ENCODE measurements at places on chromosomes 2 and 18.

DNA sequence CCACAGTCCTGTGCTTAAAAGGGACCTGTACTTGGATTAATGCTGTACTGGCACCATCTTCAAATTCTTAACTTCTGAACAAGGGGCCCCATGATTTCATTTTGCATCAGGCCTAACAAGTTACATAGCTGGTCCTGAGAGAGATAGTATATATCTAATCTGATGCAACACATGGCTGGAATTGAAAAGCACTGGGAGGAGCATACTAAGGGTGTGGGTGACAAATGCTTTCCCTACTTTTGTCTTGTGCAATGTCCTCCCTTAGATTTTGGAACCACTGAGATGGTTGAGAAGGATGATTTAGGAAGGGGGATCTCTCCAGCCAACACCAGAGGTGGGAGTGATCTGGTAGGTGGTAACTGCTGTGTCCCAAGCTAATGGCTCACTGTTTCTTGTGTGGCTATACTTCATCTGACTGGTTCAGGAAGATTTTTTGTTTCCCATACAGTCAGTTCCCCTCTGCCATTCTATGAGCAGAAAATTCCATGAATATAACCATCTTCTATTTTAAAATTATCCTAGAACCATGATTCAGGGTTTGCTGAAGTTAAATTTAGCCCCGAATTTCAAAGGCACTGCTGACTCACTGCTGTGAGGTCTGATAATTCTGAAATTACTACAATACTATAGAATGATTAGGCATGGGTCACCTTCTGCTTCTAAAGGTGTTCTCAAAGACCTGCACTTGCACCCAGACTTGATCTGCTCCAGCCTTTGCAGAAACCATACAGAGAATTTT is 108.3 kb upstream of the NCKAP5 start:
- H3K27ac ChIP-seq = peak overlapping the region; percentile 61
- no peak overlapping the region for H3K4me3 ChIP-seq
- H3K36me3 ChIP-seq = no peaks in the 10 kb centered on the region
- H3K4me1 ChIP-seq = peaks cover 15% of the 10 kb centered on the region
- no peaks in the 10 kb centered on the region for H3K27me3 ChIP-seq
- DNase-seq = peak; percentile 62

- peak; percentile 24 for DNase-seq
- no peaks in the 10 kb centered on the region for H3K27me3 ChIP-seq
- no peaks in the 10 kb centered on the region for H3K36me3 ChIP-seq
- peak overlapping the region; percentile 88 for H3K4me3 ChIP-seq
Observed at GRCh38 chr18:13725566-13726231, 659 bp downstream of the FAM210A start.

DNA sequence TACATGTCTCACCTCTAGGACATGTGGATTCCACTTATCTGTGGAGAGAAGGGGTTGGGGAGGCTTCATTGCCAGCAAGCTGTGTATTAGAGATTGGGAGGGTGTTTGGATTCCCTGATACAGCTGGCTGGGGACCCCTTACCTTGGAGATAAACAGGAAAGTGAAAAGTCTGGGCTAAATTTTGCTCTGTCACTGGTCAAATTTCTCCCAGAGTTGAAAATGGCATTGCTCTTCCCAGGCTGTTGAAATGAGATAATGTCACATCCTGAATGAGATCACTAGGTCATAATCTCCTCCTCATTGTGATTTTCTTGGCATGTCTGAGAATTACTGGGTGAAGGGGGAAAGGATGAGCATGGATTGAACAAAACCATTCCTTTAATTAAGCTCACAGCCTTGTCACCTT is 265.0 kb upstream of the PARD3B start:
- H3K36me3 ChIP-seq = no peaks in the 10 kb centered on the region
- H3K4me1 ChIP-seq = no peaks in the 10 kb centered on the region
- H3K27me3 ChIP-seq = no peaks in the 10 kb centered on the region
- H3K27ac ChIP-seq = no peak overlapping the region

- no peak for DNase-seq
- H3K27me3 ChIP-seq = no peaks in the 10 kb centered on the region
- H3K36me3 ChIP-seq = no peaks in the 10 kb centered on the region
Observed at GRCh38 chr2:128580988-128581848, 262.6 kb upstream of the HS6ST1 start.

DNA sequence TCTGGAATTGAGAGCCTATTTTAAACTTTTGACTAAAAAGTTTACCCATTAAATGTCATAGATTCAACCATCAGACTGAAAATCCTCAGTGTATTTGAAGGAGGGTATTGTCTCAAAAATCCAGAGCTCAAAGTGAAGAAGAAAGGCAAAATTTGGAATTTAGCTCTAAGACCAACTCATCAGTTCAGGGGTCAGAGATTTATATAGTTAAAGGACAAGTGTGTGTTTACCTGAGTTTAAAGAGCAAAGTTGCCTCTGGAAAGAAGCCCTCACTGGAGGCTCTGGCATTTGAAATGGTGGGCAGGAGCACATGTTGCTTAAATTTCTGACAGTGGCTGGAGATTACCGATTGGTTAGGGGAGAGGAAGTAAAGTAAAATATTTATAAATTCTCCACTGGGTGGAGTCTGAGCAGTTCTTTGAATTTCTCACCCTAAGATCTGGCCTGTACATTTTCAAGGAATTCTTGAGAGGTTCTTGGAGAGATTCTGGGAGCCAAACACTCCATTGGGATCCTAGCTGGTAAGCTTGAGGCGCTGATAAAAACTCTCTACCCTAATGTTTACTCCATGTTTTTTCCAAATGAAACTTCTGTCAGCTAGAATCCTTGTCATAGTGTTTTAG is at the start of gene KYNU:
TSS of gene KYNU (plus strand) at position 449 of the 623 bp plus-strand sequence. CDS start 7,704 bp downstream, outside the sequence.
- peaks cover 5% of the 10 kb centered on the region for H3K4me1 ChIP-seq
- no peak within 1 kb of the TSS for H3K27ac ChIP-seq

GRCh38 chr2:17228461-17228860 is 289.8 kb downstream of the RAD51AP2 start:
- no peak overlapping the region for H3K4me3 ChIP-seq
- H3K27ac ChIP-seq = no peak overlapping the region
- H3K36me3 ChIP-seq = no peaks in the 10 kb centered on the region

GRCh38 chr18:74252039-74252395 is 39.7 kb downstream of the CYB5A start:
- H3K27me3 ChIP-seq = no peaks in the 10 kb centered on the region
- H3K4me1 ChIP-seq = peaks cover 27% of the 10 kb centered on the region
- H3K27ac ChIP-seq = no peak overlapping the region

- no peak overlapping the region for H3K27ac ChIP-seq
- no peaks in the 10 kb centered on the region for H3K36me3 ChIP-seq
- H3K4me3 ChIP-seq = no peak overlapping the region
- DNase-seq = peak; percentile 79
Observed at GRCh38 chr2:9805435-9806297, 37.6 kb upstream of the TAF1B start.

DNA sequence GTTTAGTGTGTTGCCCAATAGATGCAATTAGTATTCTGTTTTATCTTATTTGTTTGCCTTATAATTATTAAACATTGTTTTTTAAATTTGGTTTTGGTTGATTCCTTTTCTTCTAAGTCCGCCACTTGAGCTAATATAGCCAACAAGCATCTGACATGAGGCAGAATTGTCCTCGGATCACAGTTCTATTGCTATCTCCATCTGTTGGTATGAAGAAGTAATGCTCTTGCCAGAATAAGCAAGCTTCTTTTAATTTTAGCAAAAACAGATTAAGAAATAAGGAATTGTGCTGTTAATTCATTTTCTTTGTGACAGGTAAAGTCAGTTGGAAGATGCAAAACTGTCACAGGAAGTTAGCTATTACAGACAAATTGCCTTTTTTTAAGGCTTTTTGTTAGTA is 54.3 kb downstream of the R3HDM1 start:
- no peak overlapping the region for H3K27ac ChIP-seq
- H3K27me3 ChIP-seq = no peaks in the 10 kb centered on the region
- no peaks in the 10 kb centered on the region for H3K4me1 ChIP-seq
